ENCODE measurements at places on chromosomes 1 and 21.

- DNase-seq, result no peak
Measured at GRCh38 chr1:68293122-68293521, 60.8 kb upstream of the WLS start.

- no peak for DNase-seq
Measured at GRCh38 chr1:186418503-186418902, 42.4 kb downstream of the PDC start.

DNA sequence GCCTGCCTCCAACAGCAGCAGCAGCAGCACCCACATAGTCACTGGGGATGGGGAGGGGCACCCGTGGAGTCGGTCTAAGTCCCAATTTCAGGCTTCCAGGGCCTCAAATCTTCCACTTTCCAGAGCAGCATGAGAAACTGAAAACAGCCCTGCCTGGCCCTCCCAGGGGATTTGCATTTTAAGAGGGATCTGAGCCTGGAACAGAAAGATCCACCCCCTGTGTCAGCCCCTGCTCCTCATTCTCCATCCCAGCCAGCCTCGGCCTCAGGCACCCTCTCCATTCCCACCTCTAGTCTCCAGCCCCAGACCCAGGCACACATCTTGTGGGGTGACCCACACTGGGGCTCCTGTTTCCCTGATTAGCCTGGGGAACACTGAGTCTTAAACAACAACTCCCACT lies 51.8 kb downstream of the FBXO2 start:
- DNase-seq, result no peak

DNA sequence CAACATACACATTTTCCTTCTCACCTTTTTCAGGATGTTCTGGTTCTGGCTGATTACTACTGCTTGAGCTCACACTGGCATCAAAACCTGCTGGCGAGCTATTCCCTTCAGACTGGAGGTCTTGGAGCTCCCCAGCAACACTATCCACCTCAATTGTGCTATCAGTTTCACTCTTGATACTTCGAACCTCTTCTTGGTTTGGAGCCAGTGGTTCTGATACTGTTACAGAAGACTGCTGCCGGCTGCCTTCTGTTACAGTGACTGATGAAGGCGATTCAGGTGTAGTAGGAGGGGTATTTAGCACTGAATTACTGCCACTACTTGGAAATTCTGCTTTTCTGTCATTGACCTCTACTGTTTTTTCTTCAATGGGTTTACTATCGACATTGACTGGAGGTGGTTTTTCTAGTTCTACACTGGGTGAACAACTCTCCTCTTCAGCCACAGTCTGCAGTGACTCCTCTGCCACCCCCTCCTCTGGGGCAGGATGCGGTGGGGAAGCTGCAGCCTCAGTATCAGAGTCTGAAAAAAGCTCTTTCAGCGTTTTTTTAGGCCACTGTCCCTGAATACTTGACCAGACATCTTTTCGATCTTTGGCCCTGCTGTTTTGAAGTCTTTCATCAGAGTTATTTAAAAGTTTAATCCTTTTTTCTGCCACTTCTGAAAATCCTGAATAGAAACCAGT lies 20.7 kb upstream of the RBM34 start:
- DNase-seq, result no peak

GRCh38 chr1:217953330-217953729 lies 322.2 kb downstream of the SPATA17 start:
- DNase-seq, result no peak

- DNase-seq, result no peak
Measured at GRCh38 chr21:28508126-28508525, 484.6 kb downstream of the LTN1 start.

- no peak for DNase-seq
Measured at GRCh38 chr1:109531380-109531779, 8.3 kb upstream of the GPR61 start.

DNA sequence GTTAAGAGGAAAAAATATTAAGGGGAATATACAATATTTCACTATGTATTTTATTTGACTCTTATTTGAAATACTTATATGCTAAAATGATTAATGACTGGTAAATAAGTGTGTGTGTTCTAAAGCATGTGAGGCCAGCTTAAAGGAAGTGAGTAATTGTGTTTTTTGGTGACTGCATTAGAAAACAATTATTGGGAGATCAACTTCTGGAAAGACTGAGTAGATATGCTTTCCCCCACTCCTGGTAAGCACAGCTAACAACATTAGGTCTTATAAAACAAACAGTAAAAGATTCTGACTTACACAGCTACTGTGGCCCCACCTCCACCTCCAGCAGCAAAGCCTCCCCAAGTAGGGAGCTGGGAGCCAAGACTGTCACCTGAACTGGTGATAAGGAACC lies 403.0 kb downstream of the SRGAP2C start:
- no peak for DNase-seq

GRCh38 chr1:241311056-241311746 lies 45.8 kb downstream of the RGS7 start:
- no peak for DNase-seq
